ENCODE measurements at places on chromosomes 5 and 9.

DNA sequence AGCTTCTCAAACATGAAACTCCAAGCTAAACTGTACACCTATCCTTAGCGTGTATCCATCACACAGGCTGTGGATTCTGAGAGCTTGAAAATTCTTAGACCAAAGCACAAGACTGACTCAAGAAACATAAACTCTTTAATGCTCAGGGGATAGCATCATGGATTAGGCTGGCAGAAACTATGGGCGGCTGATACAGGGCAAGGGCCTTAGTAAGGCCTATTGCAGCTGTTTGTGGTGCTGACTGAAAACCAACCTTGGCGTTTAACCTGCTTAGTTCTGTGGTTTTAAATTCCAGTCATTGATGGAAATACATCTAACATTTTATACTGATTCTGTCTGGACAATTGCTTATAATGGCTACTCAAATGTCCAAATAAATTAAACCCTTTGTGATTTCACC lies 183.7 kb downstream of the TLR4 start:
- no peak for DNase-seq

GRCh38 chr9:73683862-73684591 lies 532.4 kb downstream of the ANXA1 start:
- DNase-seq = no peak

GRCh38 chr9:120435091-120435490 lies 144.9 kb downstream of the CDK5RAP2 start:
- no peak for DNase-seq

GRCh38 chr5:66596636-66597182 lies 516 bp downstream of the MAST4 start:
- no peak for DNase-seq

DNA sequence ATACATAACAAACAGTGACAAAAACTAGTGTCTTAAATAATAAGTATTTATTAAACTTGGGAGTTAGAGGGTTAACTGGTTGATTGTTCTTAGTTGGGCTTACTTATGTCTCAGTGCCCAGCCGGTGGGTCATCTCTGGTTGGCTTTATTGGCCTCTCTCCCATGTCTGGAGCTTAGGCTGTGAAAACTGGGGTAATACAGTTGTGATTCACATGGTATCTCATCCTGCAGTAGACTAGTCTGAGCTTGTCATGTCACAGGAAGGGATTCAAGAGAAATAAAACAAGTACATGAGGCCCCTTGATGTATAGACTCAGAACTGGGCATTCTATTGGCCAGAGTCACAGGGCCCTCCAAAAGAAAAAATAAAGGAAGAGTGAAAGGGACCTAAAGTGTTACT lies 466.4 kb upstream of the SMC2 start:
- DNase-seq = no peak

- DNase-seq = no peak
These were observed 102.5 kb upstream of the ERCC6L2 start for GRCh38 chr9:95773053-95773418.

GRCh38 chr9:5714501-5715401 lies 85.8 kb downstream of the RIC1 start:
- no peak for DNase-seq

- DNase-seq = no peak
These were observed 214.8 kb downstream of the PAX5 start for GRCh38 chr9:36818965-36819870.

GRCh38 chr5:68369023-68369359 lies 153.4 kb downstream of the PIK3R1 start:
- peak; percentile 86 for DNase-seq

DNA sequence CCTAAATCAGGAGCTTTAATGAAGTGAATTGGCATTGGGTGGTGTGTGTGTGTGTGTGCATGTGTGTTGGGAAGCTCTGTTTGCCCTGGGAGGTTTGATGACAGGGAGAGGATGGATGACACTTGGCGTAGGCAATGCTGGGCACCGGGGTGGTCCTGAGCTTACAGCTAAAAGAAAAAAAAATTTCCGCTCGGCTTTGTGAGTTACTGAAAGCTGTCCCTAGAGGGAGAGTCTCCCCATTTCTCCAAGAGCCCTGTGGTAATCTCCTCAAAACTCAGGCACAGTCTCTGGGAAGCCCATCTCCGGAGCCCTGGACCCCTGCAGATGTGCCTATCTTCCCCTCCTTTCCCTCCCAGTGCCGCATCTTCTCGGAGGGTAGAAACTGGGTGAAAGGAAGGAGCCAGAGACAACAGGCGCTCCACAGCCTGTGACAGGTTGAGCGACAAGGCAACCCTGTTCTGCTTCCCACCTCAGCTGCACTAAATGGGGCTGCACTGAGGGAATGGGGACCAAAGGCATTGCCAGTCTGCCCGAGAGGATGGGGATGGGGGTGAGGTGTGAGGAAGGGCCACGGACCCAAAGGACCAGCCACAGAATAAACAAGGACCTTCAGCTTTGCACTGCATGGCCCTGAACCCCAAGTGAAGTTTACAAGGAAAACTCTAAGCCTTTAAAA lies 35.8 kb upstream of the TIFAB start:
- DNase-seq = no peak

- no peak for DNase-seq
These were observed 88.4 kb downstream of the ISL1 start for GRCh38 chr5:51471630-51472029.

DNA sequence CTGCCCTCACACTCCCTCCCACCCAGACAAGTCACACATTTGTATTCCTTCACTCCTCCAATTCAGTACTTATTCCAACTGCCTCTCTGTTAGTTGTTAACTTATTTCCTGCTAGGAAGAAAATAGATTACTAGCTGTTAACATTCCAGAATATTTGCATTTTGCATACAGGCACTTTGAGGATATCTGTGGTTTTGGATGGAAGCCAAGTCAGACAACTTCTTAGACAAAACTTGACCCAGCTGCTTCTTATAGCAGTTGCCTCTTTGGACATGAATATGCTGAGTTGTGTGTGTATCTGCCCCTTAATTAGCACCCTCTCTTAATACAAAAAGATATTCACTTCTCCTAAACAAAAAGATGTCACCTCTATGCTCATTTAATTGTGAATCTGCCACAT lies 1280.6 kb upstream of the ACO1 start:
- no peak for DNase-seq

GRCh38 chr5:142310803-142311202 lies 14.0 kb downstream of the SPRY4 start:
- DNase-seq = no peak

DNA sequence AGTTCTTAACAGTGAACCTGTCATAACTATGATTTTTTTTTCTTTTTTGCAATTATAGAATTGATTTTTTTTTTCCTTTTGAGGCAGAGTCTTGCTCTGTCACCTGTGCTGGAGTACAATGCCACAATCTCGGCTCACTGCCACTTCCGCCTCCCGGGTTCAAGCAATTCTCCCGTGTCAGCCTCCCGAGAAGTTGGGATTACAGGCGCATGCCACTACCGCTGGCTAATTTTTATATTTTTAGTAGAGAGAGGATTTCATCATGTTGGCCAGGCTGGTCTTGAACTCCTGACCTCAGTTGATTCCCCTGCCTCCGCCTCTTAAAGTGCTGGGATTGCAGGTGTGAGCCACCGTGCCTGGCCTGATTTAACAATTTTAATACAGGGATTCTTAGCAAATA lies 21.4 kb downstream of the UGCG start:
- no peak for DNase-seq

DNA sequence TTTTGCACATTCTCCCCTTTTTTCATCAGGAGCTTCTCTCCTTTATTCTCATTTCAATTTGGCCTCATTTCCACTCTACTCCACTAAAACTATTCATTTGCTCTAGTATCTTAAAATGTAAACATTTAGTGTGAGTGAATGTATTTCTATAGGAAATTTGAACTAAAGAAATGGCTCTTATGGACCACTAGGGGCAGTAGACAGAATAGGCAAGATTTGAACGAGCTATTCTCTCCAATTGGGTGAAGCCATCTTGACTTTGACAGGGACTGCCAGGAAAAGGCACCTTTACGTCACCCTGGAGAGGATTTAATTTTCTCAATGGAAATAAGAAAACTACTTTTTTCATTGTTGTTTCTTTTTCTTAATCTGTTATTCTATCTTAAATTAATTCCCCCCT lies 666.3 kb downstream of the DNAH5 start:
- no peak for DNase-seq

DNA sequence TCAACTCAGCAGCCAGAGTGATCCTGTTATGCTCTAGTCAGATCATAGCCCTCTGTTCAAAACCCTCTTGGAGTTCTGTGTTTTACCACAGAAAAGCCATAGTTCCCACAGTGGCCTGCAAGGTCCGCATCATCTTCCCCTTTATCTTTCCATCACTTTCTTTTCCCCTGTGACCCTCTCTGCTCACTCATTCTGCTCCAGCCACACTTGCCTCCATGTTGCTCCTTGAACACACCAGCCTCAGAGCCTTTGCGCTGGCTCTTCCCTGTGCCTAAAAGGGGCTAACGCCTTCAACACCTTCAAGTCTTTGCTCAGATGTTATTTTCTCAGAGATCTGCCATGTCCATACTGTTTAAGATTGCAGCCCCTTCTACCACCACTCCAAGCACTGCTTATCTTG lies 26.3 kb downstream of the CSF2 start:
- no peak for DNase-seq

GRCh38 chr5:154334406-154335064 lies 111.3 kb upstream of the SAP30L start:
- no peak for DNase-seq

DNA sequence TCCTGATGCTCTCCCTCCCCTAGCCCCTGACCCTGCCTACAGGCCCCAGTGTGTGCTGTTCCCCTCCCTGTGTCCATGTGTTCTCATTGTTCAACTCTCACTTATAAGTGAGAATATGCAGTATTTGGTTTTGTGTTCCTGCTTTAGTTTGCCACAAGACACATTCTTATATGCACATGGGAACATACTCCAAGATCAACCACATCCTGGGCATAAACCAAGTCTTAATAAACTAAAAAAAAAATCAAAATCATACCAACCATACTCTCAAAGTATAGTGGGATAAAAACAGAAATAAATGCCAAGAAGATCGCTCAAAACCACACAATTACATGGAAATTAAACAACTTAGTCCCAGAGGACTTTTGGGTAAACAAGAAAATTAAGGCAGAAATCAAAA lies 11.2 kb upstream of the ZCCHC9 start:
- DNase-seq = no peak

DNA sequence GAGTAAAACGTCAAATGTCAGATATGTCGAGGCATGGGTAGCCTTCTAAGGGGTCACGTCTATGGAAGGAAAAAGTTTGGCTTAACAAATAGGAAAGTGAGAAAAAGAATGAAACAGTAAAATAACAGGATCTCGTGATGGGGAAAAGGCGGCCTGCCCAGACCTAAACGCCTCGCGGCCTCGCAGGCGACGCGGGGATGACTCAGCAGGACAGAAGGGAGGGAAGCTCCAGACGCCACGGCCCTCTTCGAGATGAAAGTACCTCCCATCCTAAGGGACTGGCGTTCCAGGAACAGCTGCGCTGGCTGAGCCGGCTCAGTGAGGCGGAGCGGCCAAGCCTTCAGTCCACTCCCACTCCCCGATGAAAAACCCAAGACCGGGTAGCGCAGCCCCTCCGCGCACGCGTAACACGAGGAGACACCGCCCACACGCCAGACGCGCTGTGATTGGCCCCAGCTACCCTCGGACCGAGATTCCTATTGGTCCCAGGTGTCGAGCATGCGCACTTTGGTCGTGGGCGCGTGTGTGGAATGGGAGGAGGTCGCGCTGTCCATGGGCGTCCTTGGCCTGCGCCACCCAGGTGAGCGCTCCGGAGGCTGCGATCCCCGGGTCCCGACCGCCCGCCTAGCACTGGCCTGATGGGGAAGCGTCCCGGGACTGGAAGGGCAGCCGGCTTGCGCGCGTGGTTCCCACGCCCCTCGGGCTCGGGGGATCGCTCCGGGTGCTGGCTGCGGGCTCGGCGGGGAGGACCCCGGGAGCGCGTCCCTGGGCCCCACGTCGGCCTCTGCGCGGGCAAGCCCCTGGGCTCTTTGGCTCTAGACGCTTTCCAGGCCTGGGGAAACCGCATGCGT lies 588.5 kb downstream of the MTRR start:
- DNase-seq = peak; percentile 87

DNA sequence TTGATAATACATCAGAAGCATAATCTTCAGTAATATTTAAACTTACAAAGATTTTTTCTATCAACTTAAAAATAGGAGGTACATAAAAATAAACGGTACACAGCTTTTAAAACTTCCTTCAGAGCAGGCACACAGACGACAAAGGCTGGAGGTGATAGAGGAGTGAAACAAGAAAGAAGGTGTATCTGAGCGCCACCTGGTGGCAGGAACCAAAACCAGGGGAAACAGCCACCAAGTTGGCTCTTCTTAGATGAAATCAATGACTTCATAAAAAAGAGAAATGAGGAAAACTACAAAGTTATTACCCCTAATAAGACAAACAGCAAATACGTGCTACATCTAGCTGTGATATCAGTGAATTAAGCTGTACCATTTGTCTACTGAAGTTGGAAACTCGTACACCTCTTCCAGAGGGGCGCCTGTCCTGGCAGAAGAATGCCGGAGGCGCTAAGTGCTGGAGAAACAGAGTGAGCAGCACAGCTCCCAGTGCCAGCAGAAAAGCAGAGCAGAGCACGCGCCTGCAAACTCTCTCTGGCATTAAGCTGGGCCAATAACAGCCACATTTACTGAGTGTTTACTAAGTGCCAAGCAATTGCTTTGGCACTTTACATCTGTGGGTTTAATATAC lies 85.9 kb downstream of the SETX start:
- DNase-seq = peak; percentile 45

DNA sequence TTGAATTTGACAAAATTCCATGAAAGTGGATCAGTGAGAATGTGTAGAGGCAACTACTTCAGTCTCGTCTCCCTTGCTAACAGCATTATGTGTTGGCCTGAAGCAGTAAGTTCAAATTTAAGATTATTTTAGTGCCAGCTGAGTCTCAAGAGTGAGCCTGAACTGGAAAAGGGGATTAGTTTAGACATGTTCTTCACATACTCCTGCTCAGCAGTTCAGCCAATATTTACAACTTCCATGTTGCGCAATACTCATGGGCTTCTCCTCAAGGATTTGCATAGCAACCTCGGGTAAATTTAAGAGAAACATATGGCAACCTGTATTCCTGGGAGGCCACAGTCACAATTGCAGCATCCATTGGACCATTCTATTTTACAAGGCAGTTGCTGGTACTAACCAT lies 553.8 kb downstream of the PTPRD start:
- DNase-seq = no peak

DNA sequence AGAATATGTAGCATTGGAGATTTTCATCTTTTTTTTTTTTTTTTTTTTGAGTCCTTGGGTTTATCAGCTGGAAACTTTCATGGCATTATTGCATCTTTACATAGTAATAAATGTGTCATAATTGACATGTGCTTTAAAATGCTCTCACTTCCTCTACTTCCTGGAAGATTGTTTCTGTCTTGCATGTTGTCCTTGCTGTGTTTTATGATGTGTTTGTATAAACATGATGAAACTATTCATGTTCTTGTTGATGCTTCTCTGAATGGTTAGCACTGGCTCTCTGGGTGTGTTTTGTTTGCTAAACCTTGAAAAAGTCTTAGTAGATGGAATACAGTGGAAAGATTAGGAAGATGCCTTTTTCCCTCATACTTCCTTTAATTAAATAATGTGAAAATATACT lies 87.9 kb downstream of the IQGAP2 start:
- DNase-seq = no peak

DNA sequence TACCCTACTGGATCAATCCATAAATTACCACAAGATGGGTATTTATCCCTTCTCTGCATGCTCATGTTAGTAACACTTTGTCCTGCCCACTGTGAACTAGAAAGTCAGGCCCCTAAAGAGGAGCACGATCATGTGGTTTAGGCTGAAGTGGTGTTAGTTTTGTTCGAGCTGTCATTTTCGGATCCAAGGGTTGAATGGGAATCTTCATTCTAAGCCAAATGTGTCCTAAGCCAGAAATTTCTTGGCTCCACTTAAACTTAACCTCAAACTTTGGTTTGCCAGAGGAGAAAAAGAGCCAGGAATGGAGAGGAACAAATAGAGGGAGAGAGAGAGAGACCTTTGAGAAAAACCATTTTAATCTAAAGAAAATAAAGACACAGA lies 837.7 kb upstream of the ZNF608 start:
- DNase-seq = no peak

Data from DMS79 (cell line).